ENCODE measurements at places on chromosomes 3 and 15.

- no peak for DNase-seq
Measured at GRCh38 chr3:53016236-53016635, 29.6 kb downstream of the SFMBT1 start.

- no peak for DNase-seq
Measured at GRCh38 chr3:8959668-8960067, 3.6 kb downstream of the RAD18 start.

- DNase-seq: no peak
Measured at GRCh38 chr3:160812304-160812703, 56.3 kb downstream of the PPM1L start.

DNA sequence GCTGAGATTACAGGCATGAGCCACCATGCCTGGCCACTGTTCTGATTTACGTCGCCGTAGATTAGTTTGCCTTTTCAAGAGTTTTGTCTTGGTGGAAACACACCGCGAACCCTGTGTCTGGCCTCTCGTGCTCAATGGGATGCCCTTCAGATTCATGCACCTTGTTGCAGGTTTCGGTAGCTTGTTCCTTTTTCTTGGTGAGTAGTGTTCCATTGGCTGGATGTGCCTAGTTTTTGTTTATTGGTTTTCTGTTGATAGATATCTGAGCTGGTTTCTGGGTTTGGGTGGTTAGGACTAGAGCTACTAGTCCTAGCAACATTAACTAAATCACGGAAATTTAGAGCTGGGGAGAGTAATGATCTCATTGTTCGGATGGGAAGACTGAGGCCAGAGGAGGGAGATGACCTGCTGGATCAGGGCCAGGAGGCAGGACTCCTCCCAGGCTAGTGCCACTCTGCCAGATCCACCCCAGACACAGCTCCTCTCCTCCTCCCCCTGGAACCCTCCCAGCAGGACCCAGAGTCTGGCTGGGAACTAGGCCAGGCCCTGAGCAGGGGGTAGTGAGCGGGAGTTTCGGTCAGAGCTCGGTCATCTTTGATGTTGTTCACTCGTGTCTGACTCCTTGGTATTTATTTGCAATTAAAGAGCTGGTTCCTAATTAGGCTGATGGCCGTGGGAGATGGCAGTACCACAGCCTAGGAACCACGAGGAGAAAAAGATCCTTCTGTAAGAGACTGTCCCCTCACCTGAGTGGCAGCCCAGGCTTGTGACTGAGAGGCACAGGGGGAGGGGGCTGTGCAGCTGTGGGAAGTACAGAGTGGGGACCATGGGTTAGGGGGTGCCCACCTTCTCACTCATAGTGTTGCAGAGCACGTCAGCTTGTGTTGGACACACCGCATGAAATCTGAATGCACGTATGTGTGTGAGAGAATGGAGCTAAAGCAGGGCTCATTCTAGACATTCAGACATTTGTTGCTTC lies 73.4 kb downstream of the SMAD6 start:
- no peak for DNase-seq

DNA sequence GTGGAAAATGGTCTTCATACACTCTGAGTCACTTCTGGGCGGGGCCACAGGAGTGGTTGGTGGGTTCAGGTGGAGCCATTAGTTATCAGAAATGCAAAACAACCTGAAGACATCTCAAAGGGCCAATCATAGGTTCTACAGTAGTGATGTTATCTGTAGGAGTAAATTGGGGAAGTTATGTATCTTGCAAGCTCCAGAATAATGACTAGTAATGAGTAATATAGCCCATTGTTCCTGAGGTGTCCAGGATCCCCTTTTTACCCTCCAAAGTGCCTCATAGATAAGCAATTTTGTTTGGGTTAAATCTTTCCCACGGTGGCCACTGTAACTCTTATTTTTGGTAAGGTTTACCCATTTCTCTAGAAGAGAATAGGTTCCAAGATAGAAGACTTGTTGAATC lies 91.7 kb downstream of the PIK3R4 start:
- DNase-seq: no peak

DNA sequence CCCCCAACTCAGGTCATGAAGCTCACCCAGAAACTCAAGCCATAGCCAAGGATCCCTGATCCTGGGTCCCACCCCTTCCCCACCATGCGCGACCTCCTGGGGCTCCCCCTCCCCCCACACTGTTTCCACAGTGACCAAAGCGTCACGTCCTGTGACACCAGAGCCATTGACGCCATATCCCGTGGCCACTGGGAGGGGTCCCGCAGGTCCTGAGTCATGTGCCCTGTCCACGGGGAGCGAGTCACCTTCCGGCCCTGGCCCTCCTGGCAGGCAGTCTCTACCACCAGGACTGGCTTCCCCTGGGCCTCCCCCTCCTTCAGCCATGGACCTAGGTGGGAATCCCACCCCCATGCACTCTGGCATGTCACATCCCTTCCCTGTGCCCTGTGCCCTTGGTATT lies 15.6 kb downstream of the SEMA3F start:
- DNase-seq: no peak

- no peak for DNase-seq
Measured at GRCh38 chr15:38059665-38060064, 125.2 kb downstream of the TMCO5A start.

DNA sequence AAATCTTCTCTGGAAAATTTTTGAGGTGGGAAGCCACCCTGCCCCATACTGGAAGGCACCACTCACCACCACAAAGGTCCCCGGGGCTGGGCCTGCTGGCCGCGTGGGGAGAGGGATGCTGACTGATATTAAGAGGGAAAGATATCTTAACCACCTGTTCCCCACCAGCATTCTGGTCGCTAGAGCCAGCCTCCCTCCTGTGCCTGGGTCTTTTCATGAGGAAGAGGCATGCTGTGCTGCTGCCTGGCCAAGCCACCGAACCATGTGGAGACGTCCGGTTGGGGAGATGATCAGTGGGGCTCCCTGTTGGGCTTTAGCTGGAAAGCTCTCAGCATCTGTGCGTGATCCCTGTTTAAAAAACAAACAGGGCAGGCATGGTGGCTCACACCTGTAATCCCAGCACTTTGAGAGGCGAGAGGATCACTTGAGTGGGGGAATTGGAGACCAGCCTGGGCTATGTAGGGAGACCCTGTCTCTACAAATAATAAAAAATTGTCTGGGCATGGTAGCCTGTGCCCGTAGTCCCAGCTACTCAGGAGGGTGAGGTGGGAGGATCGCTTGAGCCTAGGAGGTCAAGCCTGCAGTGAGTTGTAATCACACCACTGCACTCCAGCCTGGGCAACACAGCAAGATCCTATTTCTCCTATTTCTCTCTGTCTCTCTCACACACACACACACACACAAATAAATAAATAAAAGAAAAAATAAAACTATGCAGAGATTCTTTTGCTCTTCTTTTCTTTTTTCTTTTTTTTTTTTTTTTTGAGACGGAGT lies 1.0 kb downstream of the KLHL18 start:
- no peak for DNase-seq

GRCh38 chr3:46027736-46028397 lies 584 bp upstream of the XCR1 start:
- DNase-seq: no peak

- no peak for DNase-seq
Measured at GRCh38 chr15:25890529-25890928, 27.4 kb upstream of the ATP10A start.

GRCh38 chr15:70343961-70344621 lies 246.4 kb upstream of the TLE3 start:
- no peak for DNase-seq

- DNase-seq: no peak
Measured at GRCh38 chr3:27680517-27681246, 41.4 kb downstream of the EOMES start.

DNA sequence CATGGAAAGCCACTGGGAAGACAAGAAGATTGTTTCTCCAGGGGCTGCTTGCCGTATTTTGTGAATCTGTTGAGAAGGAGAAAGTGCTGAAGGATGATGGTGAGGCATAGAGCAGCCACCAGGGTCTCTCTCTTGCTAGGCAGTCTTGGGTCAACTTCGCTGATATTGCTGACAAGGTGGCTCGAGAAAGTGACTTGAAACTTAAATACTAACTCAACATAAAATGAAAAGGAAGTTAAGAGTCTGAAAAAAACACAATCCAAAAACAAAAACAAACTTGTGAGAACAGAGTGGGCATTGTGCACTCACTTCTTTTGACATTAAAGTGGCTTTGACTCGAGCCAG lies 90.1 kb downstream of the CHST2 start:
- DNase-seq: no peak

- DNase-seq: no peak
Measured at GRCh38 chr15:70093070-70093469, 4.6 kb downstream of the TLE3 start.

- no peak for DNase-seq
Measured at GRCh38 chr3:167502401-167502800, 28.6 kb upstream of the SERPINI2 start.

DNA sequence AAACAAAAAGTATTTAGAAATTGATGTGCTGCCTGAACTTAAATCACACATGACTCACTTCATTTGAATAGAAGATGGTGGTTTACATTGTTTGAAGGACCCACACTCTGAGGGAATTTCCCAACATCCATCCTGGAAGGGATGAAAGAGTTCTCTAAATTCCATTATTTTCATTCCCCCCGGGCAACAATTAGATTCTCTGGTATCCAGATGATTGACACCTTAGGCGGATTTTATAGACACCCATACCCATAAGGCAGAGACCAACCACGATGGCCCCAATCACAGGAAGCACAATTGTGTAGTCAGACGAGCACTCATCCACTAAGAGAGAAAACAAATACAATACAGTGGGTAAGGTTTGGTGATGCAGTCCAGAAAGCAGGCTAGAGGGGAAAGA lies 24.6 kb upstream of the MCCC1 start:
- DNase-seq: no peak
